ENCODE measurements at places on chromosomes 7 and 10.

GRCh38 chr7:150941351-150942000 is 36.6 kb downstream of the KCNH2 start:
- no peak for DNase-seq

GRCh38 chr10:129793479-129793878 is 170.6 kb downstream of the EBF3 start:
- DNase-seq: no peak

DNA sequence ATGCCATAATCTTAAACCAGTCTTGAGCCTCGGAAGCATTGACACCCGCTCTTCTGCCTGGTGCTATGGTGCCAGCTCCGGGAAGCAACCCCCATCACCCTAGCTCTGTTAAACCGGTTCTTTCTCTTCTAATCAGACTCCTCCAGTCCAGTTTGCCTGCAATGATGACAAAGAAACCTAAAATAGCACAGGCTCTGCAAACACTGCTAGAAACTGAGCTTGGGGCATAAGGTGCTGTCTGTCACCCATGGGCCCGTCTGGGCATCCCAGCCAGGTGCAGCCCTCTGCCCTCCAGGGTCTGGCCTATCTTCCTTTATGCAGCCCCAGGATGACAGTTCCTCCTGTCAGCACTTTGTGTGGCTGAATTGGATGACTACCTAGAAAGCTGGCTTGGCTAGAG is 14.2 kb upstream of the CAMK2G start:
- no peak for DNase-seq

GRCh38 chr7:21996641-21997040 is 50.9 kb upstream of the CDCA7L start:
- DNase-seq: peak; percentile 11

GRCh38 chr10:7559386-7559785 is 107.4 kb downstream of the ITIH5 start:
- DNase-seq: peak; percentile 22

GRCh38 chr7:112212571-112212970 is 6.1 kb downstream of the ZNF277 start:
- peak; percentile 33 for DNase-seq

DNA sequence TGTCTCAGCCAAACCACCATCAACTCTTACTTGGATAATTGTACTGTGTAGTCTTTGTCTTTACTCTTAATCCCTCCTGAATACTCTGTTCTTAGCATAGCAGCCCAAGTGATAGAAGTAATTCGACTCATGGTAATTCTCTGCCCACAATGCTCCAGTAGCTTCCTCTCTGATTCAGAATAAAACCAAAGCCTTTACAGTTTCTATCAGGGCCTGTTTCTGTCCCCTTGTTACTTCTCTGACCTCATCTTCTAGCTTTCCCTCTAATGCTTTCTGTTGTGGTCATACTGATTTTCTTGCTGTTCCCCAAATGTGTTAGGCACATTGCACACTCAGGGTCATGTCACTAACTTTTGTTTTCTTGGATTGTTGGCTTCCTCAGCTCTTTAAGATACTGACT is 8.0 kb downstream of the ZNF518A start:
- no peak for DNase-seq

- DNase-seq: no peak
These were observed 84.4 kb upstream of the ANLN start for GRCh38 chr7:36305226-36305625.

DNA sequence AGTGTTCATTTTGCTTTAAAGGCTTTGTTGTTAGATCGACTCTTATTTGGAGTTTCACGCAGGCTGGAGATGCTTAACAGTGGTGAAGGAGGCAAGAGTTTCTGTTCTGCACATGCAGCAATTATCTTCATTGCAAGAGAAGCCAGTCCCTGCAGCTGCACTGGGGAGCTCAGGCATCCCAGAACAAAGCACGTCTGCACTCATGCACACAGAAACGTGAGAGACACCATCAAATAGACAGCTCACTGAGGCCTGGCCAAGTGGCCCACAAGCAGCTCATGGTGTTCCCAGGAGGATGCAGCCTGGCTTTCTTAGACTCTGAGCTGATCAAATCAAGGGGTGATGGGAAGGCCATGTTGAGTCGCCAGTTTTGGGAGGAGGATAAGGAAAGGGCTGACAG is 246.1 kb downstream of the CREB5 start:
- DNase-seq: no peak

- DNase-seq: no peak
These were observed 36.3 kb downstream of the PLAC9 start for GRCh38 chr10:80168679-80169380.

DNA sequence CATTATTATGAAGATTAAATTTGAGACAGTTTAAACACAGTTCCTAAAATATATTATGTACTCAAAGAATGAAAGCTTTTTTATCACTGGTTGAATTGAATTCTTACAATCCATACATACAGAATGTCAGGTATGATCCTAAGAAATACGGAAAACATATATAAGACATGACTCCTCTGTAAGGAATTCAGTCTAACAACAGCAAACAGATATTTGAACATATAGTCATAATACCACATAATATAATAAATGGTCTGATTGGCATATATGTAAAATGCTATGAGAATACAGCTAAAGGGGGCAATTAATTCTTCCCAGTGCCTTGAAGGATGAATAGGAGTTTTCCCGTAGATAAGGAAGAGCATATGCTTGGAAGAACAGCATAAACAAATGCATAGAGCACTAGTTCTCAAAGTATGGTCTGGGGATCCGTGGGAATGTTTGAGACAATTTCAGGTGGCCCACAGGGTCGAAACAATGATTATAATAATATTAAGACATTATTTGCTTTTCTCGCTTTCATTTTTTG is 10.6 kb upstream of the ARID5B start:
- no peak for DNase-seq

DNA sequence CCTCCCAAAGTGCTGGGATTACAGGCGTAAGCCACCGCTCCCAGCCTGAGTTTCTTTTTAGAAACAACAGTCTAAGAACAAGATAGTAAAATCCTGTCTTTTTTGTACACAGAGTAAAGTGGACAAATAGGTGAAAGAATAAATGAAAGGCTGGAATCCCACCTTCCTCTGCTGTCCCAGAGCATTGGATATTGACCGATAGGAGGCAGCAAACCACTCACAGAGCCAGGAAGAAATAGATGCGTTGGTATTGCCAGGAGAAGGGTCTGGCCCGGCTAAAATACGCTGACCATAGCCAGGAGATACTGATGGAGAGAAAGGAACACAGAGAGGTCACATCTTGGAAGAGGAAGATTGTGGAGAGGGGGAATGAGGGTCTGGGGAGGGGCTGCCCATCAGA is 11.4 kb upstream of the ZNF12 start:
- DNase-seq: no peak

DNA sequence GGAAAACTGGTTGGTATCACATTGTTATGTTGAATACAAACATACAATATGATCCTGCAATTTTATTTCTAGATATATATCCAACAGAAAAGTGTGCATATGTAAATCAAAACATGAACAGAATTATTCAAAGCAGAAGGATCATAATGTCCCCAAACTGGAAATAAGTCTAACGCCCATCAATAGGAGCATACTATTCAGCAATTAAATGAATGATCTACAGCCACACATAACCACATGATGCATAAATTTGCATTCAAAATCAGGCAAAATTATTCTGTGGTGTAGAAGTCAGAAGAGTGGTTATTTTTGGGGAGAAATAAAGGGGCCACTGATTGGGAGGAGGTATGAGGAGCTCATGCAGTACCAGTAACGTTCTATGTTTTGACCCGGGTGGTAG is 28.6 kb downstream of the NPY start:
- DNase-seq: no peak

DNA sequence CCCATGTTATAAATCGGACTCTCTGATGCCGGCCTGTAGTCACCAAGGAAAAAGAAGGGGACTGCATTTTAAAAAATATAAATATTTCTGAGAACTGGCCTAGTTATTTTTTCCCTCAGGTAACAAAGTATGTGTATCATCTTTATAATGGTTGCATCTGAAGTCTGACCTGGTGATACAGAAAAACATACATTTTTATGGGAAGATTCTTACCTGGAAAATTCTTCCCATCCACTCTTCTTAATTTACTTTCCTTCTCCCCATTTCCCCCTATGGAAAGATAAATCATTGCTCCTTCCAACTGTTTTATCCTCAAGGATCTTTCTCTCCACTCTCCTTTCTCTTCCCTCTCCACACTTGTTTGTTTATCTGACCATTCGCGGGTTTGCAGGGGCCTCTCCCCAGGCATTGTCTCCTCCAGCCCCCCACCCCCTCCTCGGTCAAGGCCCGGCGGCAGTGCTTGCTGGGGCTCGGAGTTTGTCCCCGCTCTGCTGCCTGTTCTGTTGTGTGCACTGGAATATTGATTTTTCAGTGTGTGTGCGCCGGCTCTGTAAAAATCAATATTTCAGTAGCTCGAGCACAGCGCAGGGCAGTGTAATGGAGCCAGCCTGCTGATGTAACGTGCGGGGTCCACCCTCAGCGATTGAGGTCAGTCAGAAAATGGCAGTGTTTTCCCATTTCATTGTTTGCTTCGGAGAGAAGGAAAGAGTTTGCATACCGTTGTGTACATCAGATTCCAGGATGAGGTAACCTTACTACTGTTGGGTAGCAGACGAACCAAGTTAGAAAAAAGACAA is 199.5 kb upstream of the NFE2L3 start:
- no peak for DNase-seq

DNA sequence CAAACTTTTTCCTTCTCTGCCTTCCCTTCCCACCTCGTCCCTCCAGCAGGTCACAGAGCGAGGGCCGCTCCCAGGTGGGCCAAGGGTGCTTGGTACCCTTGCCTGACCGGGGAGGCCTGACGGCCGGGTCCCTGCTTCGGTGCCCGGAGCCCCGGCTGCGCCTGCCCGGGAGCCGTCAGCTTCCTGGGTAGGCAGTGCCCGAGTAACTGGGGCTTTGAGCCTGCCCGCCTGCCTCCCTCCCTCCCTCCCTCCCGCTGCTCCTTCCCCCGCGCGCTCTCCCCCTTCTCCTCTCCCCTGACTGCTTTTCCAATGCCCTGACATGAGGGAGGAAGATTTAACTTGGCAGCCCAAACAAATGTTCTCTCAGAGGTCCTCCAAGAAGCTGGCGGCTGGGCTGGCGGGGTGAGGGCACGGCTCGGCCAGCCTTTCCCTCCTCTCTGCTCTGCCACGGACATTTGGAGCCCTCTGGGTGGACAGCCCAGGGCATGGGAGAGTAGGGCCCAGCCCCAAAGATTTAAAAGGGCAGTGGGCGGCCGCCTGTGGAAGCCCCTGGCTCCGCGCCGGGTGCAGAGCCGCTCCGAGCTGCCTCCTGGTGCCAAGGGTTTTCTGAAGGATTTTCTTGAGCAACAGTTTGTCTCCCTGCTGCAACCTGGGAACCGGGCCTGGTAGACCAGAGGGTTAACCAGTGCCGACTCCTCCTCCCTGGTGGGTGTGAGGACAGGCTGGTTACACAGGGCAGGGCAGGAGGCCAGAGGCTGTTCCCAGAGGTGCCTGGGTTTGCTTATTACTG is 2.0 kb downstream of the ZMIZ1 start:
- DNase-seq: peak; percentile 91

GRCh38 chr7:150962553-150963399 is 15.3 kb downstream of the KCNH2 start:
- DNase-seq: peak; percentile 13

GRCh38 chr10:30943451-30943850 is 88.2 kb downstream of the ZNF438 start:
- DNase-seq: no peak

- peak; percentile 97 for DNase-seq
These were observed 1.9 kb upstream of the ARHGAP22 start for GRCh38 chr10:48606530-48607355.

DNA sequence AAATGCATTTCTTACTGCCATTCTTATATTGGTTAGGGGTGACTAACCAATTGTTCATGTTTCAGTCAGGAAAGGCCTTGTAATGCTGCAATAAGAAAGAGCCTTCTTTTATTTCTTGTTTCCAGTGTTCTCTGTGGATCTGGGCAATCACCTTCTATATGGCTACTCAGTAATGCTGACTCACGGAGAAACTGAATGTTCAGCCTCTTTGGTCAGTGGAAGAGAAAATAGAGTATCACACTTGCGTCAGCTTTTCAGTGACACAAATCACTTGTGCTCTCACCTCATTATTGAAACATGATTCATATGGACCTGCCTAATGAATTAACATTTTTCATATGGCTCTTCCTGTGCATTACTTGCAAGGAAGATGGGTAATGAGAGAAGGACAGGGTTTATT is 243.9 kb upstream of the POT1 start:
- DNase-seq: no peak

- no peak for DNase-seq
These were observed 544.4 kb downstream of the SH2D4B start for GRCh38 chr10:81081887-81082620.

DNA sequence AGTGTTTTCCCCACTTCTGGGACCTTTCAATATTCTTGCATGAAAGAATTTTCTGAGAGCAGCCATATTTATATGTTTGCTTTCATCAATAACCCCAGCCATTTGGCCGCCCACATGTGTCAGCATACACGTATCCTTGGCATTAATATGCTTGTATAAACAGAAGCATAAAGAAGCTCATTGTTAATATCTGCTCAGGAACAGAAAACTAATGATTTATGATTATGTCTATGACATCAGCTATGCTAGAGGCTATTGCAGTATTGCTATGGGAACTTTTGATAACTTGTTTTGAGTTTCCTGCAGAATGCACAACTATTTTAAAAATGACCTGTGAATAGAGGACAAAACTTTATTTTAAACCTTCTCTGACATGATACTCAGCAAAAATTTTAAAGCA is 300.9 kb upstream of the MTPN start:
- no peak for DNase-seq

- DNase-seq: no peak
These were observed 83.0 kb upstream of the FAM180A start for GRCh38 chr7:135831455-135832195.

DNA sequence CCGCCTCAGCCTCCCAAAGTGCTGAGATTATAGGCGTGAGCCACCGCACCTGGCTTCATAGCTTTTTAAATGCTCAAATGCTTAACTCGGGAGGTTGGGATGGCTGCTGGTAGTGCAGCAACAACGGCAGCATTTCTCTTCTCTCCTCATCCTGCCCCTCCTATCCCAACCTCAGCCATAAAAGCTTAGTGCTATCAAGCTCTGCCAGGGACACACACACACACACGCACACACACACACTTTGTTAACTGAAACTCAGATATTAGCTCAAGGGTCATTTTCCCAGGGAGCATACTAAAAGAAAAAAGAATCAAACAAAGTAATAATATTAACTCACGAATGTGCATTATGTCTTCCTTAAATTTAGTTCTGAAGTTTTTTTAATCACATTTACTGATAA is 63.0 kb upstream of the HPS1 start:
- DNase-seq: no peak

GRCh38 chr7:151083071-151083823 is at the start of gene TMUB1:
TMUB1 (minus strand) TSS chr7:151083493; CDS start chr7:151082563, 930 bp downstream.
- DNase-seq: peak; percentile 42

GRCh38 chr10:97067716-97068391 is 117.9 kb downstream of the SLIT1 start:
- DNase-seq: no peak

Data from AG10803 (cell line).